SHP77 (cell line): ENCODE measurements at places on chromosomes 3 and 15.

DNA sequence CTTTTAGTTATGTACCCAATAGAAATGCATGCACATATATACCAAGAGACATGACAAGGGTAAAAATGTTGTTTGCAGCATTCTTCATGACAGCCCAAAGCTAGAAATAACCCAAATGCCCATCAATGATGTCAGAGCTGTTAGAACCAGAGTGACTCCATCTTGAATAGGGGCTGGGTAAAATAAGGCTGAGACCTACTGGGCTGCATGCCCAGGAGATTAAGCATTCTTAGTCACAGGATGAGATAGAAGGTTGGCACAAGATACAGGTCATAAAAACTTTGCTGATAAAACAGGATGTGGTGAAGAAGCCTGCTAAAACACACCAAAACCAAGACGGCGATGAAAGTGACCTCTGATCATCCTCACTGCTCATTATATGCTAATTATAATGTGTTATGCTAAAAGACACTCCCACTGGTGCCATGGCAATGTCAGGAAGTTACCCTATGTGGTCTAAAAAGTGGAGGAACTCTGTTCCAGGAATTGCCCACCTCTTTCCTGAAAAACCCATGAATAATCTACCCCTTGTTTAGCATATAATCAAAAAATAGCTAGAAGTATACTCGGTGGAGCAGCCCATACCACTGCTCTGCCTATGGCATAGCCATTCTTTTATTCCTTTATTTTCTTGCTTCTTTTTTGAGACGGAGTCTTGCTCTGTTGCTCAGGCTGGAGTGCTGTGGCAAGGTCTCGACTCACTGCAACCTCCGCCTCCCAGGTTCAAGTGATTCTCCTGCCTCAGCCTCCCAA is 32.9 kb downstream of the ZBTB11 start:
- no peak for DNase-seq

GRCh38 chr3:159860269-159861116 is 128.1 kb upstream of the IL12A start:
- no peak for DNase-seq

DNA sequence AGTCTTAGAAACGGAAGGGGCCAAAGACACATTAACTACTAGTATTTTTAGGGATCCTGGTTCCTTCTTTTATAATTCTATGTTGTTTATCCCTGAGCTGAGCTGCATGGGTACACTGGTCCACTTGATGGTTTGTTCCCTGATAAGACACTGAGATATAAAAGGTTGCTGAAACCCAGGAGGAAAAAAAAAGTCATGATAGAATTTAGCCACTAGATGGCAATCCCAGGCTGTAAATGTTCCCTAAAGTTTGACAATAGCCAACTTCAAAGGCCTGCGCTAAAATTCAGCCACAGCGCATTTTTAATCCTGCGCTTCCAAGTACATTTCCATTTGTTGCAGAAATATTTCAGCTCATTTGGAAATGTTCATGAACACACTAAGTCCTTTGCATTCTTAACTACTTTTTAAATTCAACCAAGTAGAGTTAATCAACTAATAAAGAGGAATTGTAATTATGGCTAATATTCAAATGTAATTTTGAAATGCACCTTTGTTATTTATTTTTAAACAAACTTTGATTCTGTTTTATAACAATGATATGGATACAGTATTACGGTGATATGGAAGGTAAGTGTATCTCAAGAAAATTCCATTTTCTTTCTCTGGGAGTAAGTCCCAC is 249.3 kb upstream of the FEZF2 start:
- peak; percentile 25 for DNase-seq

DNA sequence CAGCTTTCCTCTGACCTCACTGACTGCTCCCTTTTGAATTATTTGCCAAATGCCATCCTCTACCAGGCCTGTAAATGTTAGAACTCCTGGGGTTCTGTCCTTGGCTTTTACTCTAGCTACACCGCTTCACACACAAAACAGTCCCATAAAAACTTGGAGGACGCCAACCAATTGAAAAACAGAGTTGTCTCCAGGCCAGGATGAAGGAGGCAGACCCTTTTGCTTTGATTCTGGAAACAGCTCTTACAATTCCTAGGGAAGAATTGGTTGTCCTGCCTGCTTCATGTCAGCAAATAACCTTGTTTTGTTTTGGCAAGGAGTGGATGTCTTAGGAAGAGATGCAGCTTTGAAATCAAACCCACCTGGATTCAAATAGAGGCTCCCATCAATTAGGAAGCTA is 375.5 kb downstream of the UNC13C start:
- no peak for DNase-seq

- DNase-seq = no peak
These were observed 164.6 kb upstream of the PFN2 start for GRCh38 chr3:150135287-150135721.

- DNase-seq = no peak
These were observed 15.3 kb downstream of the B3GNT5 start for GRCh38 chr3:183268366-183268765.

DNA sequence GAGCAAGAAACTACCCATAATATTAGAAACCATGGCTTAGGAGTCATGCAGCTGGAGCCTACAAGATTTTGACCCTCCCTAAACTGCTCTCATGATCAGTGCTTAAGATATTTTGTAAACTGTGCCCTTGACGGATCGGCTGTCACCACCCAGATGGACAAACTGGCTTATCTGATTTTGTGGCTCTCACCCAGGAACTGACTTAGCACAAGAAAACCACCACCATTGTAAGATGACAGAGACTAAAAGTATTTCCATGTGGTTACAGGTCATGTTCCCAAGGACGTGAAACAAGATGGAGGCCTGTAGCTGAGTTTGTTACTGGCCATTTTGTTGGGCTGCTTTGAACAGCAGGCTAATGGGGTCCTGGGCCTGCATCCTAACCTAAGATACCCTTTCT is 940.9 kb downstream of the OTOL1 start:
- DNase-seq = no peak

GRCh38 chr15:44482090-44482489 is 54.7 kb downstream of the CTDSPL2 start:
- DNase-seq = no peak

- DNase-seq = peak; percentile 5
These were observed 1.3 kb downstream of the ZNF710 start for GRCh38 chr15:90002428-90002844.

- DNase-seq = no peak
These were observed 32.6 kb downstream of the RTP4 start for GRCh38 chr3:187400756-187401155.

DNA sequence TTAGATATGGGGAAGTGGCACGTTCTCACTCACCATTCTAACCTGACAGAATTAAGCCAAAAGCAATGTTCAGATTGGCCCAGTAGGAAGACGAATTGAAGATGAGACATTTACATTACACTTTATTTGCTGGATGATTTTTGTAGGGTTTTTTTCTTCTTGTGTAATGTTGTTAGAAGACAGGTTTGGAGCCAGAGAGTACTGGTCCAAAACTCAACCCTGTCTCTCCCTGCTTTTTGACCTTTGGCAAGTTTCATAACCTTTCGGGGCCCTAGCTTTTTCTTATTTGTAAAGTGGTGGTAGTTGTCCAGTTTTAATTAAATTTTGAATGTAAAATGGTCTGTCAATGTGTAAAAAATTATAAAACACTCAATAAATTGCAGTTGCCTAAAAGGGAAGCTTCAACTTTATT is 29.5 kb downstream of the PDE8A start:
- DNase-seq = no peak

GRCh38 chr15:56732886-56733135 is 498 bp downstream of the ZNF280D start:
- DNase-seq = peak; percentile 61
